ENCODE measurements at places on chromosomes 3 and 15.

DNA sequence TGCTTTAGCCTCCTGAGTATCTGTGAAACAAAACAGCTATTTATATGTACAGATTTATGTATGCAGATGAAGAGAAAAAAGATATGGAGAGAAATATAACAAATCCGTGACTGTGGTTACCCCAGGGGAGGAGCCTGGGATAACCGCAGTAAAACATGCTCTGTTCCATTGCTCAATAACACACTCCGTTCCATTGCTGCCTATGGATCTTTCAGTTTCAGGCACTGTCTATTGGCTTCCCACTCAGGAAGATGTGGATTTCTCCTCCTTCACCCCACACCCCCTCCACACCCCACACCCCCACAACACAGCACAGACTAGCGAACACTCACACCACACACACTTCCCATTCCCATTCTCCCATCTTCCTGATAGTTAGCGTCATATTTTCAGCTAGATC is 47.9 kb downstream of the CDCP1 start:
- DNase-seq: no peak

DNA sequence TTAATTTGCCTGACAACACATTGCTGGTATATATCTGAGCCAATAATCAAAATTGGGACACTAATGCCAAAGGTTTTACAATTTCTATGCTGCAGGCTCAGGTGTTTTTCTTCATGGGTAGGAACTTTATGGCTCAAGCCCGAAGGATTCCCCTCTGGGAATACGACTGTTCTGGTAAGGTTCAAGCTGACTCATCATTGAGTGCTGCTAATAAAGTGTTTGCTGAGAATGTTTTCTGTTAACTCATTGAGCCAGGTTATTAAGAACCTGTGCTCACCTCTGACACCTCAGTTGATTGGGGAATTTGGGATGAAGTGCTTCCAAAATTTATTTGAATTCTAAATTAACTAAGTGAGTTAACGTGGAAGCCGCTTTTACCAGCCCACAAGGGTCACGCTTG is 135.8 kb upstream of the CTDSPL start:
- DNase-seq: no peak

DNA sequence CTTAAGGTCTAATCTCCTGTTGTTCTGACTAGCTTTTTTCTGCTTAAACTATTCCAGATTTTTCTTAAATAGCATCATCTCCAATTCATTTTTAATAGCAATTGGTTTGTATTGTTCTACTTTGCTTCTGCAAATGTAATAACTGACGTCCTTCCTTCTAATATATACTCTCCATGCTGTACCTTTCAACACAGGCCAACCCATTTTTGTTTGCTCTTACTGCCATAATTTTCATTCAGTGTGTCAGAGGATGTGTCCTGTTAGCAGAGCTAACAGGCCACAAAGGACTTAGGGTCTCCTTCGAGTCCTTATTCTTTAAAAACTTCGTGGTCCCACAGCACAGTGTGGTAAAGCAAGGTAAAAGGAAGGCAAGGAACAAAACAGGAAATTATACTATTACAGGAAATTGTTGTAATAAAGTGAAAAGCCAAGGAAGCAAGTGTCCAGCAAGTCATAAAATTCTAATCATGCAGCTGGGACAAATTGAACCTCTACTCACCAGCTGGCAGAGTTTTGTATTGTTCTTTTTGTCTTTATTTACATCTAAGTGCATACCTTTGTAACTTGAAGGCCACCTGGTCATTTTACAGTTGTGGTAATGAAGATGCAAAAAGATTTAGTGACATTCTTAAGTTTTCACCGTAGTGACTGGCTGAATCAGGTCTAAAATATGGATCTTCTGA is 64.9 kb upstream of the ZBTB20 start:
- no peak for DNase-seq

- DNase-seq: no peak
Measured at GRCh38 chr3:85567071-85567676, 608.4 kb downstream of the CADM2 start.

Measured in NCI-H1694 (cell line).